ENCODE measurements at places on chromosomes 2 and 18.

- DNase-seq: no peak
These were observed 385.5 kb downstream of the SETBP1 start for GRCh38 chr18:45066210-45066609.

GRCh38 chr2:26780203-26780760 lies 5.6 kb upstream of the CENPA start:
- DNase-seq: no peak

GRCh38 chr2:109238580-109238979 lies 109.6 kb downstream of the SH3RF3 start:
- DNase-seq: no peak

- no peak for DNase-seq
These were observed 110.2 kb downstream of the VAPA start for GRCh38 chr18:10023853-10024570.

DNA sequence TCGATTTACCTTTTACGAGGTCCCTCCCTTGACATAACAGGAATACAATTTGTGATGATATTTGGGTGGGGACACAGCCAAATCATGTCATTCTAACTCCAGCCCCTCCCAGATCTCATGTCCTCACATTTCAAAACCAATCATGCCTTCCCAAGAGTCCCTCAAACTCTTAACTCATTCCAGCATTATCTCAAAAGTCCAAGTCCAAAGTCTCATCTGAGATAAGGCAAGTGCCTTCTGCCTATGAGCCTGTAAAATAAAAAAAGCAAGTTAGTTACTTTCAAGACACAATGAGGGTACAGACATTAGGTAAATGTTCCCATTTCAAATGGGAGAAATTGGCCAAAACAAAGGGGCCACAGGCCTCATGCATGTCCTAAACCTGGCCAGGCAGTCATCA lies 381.1 kb downstream of the PIK3C3 start:
- no peak for DNase-seq

GRCh38 chr2:131045286-131046027 lies 47.8 kb downstream of the FAM168B start:
- no peak for DNase-seq

DNA sequence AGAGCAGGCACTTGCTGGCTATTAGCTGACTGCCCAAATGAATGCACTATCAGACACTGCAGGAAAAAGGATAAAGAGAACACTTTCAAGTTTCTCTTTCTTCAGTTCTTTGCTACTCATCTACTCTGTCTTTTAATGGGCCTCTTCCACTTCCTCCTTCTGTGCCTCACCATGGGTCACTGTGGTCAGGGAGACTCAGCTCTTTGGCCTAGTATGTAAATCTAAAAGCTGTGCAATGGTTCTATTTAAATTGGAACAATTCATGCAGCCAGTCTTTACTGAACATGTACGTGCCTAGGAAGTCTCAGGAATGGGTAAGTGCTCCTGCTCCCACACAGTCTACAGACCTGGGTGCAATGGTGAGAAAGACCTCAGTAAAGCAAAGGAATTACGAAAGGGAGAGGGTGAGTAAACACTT lies 79.1 kb upstream of the DNMT3A start:
- no peak for DNase-seq

GRCh38 chr2:188142636-188143295 lies 148.9 kb upstream of the GULP1 start:
- DNase-seq: no peak

- DNase-seq: no peak
These were observed 53.0 kb downstream of the SKA1 start for GRCh38 chr18:50427896-50428295.

- peak; percentile 55 for DNase-seq
These were observed 120.4 kb downstream of the ZNF516 start for GRCh38 chr18:76374330-76375281.

DNA sequence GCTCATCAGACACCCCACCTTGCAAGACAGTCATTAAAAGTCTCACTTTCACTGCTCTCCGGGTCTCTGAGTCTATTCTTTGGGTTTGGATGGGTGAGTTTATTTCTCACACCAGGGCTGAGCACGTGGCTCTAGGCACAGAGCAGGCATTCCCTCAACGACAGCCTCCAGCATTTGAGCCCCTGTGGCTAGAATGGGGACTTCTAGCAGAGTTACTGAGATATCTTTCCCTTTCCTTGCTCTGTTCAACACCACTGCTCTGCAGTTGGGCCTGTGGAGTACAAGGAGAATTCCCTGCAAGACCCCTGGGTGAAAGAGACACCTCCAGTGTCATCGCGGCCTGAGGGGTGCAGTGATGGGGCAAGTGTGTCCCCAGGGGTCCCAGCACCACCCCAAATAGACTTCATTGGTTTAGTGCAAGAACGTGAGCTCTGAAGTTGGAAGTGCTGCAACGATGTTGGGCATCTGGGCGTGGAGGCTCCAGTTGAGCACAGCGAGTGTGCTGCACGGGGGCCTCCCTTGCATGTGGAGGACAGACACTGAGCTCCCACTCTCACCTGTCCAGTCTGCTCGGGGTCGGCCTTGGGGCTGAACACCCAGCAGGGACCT lies 184.1 kb upstream of the HS6ST1 start:
- DNase-seq: no peak

DNA sequence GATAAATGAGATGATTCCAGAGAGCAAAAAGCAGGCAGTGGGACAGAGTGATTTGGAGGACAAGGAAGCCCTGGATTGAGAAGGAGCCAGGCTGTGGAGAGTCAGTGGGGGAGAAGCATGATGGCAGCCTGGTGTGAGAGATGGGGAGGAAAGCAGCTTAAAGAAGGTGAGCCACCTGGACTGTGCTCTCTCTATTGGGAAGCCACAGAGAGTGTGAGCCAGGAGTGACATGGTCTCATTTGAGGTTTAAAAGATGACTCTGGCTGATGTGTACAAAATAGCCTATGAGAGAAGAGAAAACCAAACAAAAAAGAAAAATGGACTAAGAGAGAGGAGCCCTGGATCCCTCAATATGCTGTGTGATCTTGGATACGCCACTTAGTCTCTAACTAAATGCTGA lies 12.9 kb upstream of the EPAS1 start:
- DNase-seq: no peak

GRCh38 chr2:167652401-167652800 lies 595.0 kb downstream of the STK39 start:
- no peak for DNase-seq

DNA sequence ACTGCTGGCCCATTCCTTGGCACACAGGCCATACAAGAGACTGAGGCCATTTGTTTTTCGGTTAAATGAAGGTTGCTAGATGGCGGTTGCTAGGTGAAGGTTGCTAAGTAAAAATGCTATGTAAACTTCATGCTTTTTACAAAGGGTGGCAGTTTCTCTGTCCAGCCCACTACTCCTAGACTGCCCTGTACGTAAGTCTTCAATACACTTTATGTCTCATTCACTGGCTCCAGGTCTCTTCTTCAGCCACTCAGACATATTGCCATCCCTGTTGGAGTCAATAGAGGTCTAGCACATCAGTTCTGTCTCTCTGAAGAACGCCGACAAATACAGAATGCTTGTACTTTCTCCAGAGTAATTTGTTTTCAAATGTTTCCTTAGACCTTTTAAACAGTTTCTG lies 370.9 kb upstream of the RND3 start:
- DNase-seq: no peak

- no peak for DNase-seq
These were observed 1.1 kb downstream of the METAP1D start for GRCh38 chr2:172000696-172001361.

GRCh38 chr2:50396298-50396631 lies 635.7 kb downstream of the NRXN1 start:
- DNase-seq: no peak

DNA sequence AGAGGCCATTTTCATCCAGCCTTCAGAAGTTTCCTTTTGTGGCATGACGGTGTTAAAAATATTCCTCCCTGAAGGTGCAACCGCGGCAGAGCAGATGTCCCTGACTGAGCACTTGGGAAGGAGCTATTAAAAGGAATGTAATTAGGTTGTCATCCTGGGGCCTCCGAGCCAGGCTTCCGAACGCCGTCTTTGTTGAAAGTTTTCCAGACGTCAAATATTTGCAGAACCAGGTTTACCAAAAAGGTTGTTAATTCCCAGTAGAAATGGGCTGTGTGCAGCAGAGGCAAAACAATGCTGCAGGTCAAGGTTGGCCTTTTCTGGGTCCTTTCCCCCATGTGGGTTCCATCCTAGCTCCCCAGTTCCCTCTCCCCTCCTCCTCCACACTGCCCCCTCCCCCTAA lies 110.0 kb upstream of the STPG4 start:
- DNase-seq: no peak

DNA sequence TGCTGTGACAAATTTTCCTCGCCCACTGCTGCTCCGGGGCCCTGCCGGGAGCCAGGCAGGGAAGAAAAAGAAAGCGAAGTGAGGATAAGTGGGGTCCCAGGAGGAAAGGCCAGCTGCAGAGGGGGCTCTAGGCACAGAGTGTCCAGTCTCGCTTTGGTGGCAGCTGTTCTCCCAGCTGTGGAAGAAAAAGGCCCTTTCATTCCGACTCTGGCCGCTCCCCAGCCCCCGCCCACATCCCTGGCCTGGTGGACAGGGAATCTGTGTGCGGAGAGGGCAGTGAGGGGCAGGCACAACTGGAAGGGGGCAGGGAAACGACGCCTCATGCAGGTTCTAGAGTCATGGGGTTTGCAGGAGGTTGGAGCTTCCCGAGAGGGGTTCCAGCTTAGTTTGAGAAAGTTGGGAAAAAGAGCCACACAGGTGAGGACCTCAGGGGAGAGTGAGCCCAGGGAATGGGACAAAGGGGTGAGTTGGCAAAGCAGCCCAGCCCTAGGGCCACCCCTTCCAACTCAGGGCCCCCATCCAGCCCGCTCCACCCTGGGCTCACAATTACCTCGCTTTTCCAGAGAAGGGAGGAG lies 1.8 kb downstream of the RTKN start:
- DNase-seq: no peak

DNA sequence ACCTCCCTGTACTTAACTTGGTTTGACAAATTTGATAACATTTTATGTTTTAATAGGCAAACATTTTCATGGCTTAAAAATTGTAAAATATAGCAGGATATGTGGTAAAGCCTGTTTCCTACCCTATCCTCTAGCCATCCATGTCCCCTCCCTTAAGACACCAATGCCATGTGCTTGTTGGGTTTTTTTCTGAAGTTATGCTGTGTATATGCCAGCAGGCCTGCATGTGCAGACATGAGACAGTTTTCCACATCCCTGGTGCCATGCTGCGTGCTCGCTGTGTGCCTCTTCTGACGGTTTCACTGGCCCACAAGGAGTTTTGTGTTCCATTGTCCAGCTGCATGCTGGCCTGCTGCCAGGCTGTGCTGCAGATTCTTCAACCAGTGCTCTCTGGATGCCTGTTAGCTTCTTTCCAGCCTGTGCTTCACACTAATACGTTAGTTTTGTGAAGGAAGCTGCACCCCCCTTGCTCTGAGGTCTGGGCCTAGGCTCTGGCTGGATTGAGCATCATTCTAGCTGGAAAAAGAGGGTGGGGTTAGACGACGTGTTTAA lies 16.9 kb downstream of the INPP4A start:
- no peak for DNase-seq

DNA sequence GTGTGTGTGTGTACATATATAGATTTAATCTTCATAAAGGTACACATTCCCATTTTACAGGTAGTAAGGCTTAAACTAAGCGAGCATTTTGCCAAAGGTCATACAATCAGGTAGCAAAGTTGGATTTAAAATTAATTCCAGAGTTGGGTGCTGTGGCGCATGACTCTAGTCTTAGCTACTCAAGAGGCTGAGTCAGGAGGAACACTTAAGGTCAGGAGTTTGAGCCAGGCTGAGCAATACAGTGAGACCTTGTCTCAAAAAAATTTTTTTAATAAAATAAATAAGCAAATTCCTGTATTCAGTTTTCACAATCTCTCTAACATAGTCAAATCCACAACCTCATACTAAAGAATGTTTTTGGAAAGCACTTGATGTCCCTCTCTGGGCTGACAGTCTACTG lies 111.5 kb upstream of the LDLRAD4 start:
- DNase-seq: no peak

- no peak for DNase-seq
These were observed 9.6 kb upstream of the DPYSL5 start for GRCh38 chr2:26838121-26838906.

- no peak for DNase-seq
These were observed 40.7 kb upstream of the GALR1 start for GRCh38 chr18:77208964-77209363.

Data from activated CD4-positive, alpha-beta T cell treated with anti-CD3 and anti-CD28 coated beads, Interleukin-2, amount 50 U/mL, for 24 hours (primary cell).